ENCODE measurements at places on chromosomes 2 and 18.
A peak's percentile ranks its signal among the peaks of the same experiment; 100 is the strongest.

- no peak for DNase-seq
These were observed 2.8 kb downstream of the MFSD2B start for GRCh38 chr2:24012521-24013188.

DNA sequence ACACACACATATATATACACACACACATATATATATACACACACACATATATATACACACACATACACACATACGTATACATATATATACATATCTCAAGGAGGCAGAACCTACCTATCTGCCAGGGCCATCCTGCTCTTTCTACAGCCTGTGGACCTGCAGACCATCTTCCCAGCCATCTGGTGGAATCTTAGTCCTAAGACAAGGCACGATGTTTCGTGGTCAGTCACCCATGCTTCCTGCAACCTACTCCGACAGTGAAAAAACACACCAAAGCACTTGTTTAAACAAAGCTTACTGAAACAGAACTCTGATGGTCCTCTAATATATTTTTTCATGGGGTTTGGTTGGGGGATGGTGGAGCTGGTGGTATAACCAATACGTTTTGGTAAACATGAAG is 164.2 kb upstream of the ZNF521 start:
- no peak for DNase-seq

GRCh38 chr18:45100321-45101105 is 419.8 kb downstream of the SETBP1 start:
- no peak for DNase-seq

DNA sequence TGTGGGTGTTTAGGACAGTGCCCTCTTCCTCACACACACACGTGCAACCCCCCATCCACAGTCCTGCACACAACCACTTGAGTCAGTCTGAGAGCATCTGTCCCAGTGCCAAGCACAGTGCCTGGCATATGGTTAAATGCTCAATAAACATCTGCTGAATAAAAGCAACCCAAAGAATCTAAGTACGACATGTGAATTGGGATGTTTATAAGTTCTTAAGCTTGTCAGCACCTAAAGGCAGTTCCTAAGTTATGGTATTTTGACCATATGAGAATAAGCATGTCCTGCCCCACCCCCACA is 37.8 kb downstream of the CAPN13 start:
- no peak for DNase-seq

GRCh38 chr2:86035883-86036668 is 69.6 kb downstream of the POLR1A start:
- peak; percentile 7 for DNase-seq

DNA sequence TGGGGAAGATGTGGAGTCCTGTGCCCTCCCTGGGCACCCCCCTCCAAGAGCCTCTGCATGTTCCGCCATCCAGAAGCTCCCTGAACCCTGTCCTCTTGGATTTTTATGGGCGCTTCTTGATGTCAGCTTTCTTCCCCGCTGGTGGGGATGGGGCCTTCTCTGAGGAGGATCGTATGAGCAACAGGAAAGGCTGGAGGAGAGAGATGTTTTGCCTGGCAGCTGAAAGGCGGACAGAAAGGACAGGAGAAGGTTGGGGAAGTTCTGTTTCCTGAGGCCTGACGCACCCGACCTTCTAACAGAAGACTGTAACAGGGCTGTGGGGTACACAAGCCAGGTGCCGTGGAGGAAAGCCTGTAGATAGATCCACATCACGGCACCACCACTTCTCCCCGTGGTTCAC is 238.8 kb downstream of the LDLRAD4 start:
- DNase-seq: no peak

- DNase-seq: peak; percentile 58
These were observed 13.0 kb downstream of the ANTXR1 start for GRCh38 chr2:69026026-69026425.

DNA sequence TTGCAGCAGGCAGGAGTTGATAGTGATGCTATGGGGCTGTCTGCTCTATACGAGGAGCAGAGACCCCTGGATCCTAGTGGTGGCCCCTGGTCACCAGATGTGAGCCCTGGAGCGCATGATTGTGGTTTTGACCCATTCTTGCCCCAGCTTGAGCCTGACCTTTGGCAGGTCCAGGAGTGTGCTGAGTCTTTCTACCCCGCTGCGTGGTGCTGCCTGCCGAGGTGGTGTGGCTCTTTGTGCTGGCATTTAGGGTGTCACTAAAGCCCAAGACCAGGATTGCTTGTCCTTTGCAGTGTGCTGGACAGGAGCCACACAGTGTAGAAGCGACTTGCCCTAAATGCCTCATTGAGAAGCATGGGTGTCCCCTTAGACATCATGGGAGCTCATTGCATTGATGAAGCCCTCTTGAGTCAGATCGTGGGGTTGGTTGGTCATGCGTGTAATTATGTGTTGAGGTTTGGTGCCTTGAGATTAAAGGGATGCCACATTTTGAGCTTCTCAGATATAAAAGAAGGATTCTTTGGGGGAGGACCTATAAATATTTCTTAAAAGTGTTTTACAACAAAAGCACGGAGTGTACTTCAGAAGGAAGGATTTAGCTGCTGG is 88.3 kb downstream of the AGAP1 start:
- DNase-seq: no peak

DNA sequence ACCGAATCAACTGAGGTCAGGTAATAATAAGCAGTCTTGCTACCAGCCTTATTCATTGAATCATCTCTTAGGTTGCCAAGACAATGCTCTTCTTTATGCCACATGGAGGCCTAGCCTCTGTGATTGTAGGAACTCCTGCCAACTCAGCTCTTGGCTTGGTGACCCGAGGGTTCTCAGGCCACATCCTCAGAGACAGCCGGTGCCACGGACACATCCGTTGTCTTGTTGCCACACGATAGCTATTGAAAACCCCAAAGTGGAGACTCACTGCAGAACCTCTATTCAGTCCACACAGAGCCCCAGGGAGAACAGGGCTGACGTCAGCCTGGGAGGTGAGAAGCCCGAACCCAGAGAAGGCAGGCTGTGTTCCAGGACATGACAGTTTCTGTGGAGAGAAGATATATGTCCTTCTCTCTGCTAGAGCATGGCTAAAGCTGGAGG is 53.5 kb upstream of the TGFA start:
- no peak for DNase-seq

- no peak for DNase-seq
These were observed 91.5 kb upstream of the BCL11A start for GRCh38 chr2:60644951-60645350.

- no peak for DNase-seq
These were observed 3.8 kb upstream of the ARID5A start for GRCh38 chr2:96532641-96533291.
